ENCODE measurements at places on chromosomes 2 and 18.

- DNase-seq: no peak
Measured at GRCh38 chr2:20448977-20449306, 2.1 kb downstream of the RHOB start.

DNA sequence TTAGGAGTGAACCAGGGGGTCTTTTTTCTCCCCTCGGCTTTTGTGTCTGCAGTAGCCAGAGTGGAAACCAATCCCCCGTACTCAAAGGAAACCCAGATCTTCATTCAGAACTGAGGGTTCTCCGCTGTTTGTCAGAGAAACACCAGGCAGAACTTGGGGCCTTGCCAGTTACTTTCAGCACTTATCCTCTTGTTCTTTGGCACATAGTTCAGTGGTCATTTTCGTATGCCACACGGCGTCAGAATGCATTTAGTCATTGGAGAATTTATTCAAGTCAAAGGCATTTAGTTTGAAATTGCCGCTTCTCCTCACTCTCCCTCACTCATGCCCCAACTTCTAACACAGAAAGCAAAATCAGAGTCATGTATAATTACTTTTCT, 102.9 kb downstream of the CABLES1 start:
- peak; percentile 92 for DNase-seq

- no peak for DNase-seq
Measured at GRCh38 chr2:50443868-50444630, 587.9 kb downstream of the NRXN1 start.

DNA sequence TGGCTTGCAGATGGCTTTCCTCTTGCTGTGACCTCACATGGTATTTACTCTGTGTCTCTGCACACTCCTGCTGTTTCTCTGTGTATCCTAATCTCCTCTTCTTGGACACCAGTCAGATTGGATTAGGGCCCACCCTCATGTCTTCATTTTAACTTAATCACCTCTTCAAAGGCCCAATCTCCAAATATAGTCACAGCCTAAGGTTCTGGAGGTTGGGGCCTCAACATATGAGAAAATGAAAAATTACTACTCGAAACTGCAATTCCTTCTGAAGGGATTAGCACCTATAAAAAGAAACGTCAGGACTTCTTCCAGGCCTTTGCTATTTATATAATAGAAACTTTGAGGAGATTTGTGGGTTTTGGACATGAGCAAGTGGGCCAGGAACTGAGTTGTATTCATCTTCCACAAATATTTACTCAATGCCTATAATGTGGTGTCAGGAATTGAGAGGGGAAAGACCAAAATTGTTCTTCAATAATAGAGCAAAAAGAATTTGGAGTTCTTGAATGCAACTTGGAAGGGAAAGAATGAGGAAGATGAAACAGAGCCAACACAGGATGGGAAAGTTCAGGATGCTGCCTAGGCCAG, 270.0 kb upstream of the FN1 start:
- no peak for DNase-seq

- no peak for DNase-seq
Measured at GRCh38 chr2:3292416-3292815, 85.2 kb downstream of the EIPR1 start.
